ENCODE measurements at places on chromosomes 3 and 15.
A peak's percentile ranks its signal among the peaks of the same experiment; 100 is the strongest.

GRCh38 chr3:158920371-158920770 is 118.5 kb downstream of the MFSD1 start:
- no peak for DNase-seq

GRCh38 chr3:22129101-22129500 is 378.1 kb upstream of the ZNF385D start:
- DNase-seq = no peak

DNA sequence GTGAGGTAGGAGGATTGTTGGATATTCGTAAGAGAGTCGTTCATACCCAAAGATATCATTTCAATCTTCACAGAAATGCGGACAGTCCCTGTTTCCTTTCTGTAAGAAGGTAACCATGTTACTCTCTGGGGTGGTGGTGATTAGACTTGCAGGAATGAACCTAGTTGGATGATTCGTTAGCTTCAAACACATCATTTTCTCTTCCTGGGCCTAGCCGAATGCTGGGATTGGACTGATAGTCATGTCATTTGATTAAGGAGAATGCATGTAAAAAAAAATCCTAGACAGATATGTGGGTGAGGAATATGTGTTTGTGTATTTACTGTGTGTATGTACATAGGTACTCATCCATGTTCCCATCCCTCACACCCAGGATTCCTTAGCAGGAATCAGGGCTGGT is 12.4 kb downstream of the SLCO3A1 start:
- DNase-seq = peak; percentile 61

DNA sequence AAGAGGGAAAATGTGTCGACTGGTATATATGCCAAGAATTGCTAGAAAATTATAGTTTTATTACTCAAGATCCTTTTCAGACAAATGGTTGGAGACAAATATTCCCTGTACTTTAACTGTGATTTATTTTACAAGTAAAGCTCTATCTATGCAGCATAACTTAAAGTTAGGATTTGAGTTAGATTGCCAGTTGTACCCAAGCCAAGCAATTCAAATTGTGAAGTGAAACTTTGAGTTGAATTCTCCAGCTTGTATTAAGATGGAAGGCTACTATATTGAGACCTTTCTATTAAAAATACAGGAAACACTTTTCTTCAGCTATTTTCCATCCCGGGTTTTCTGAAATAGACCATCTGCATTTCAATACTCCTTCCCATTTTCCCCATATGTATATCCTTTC is 333.1 kb upstream of the RBMS3 start:
- no peak for DNase-seq

DNA sequence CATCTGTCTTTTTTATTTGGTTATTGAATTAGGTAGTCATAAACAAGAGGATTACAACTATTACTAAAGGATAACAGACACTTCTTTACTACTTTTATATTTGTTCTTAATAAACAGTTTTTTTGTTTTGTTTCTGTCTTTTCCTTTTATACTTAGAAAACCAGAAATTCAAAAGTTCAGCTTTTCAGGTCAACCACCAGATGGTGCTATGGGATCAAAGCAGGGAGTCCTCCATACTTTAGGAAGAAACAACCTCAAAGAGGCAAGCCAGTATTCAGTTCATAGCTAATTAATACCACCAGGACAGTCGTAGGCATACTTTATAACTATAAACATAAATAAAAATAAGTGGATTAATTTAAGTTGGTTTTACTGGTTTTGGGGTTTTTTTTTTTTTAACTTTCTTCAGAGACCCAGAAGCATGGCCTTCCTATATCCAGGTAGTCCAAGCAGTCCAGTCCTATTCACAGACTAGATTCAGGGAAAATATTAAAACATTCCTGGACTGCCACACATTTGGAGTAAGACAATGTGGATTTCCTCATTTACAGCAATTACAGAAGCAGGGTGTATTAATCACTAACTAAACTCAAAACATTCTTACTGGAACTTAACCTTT is 16.0 kb upstream of the EID1 start:
- peak; percentile 88 for DNase-seq

DNA sequence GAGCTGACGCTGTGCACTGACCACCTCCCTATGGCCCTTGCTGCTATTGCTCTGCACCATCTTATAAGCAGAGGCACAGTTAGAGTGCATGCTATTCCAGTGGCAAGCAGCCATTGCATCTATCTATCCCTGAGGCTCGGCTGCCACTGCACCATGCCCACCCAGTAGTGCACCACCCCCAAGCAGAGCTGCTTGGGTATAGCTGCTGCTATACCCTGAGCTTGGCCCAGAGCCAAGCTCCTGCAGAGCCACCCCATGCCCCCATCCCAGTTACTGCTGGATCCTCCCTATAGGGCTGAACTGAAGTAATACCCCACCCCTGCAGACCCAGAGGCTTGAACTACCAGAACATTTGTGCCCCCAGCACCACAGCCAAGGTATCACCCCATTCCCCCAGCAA is 19.6 kb upstream of the IGSF10 start:
- no peak for DNase-seq

DNA sequence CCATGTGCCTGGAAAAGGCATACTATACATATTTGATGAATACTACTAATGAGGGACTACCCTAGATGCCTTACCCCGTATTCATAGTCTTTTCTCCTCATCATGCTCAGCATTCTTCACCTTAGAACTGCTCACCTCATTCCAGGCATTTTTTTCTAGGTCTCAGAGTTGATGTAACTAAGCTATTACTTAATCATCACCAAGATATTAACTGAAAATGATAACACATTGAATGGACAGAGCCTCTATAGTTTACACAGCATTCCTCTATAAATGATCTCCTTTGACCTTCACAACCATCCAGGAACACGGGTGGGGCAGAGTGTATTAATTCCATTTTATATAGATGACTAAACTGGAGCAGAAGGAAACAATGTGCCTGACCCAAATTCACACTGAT is 174.1 kb upstream of the DPH6 start:
- DNase-seq = no peak

DNA sequence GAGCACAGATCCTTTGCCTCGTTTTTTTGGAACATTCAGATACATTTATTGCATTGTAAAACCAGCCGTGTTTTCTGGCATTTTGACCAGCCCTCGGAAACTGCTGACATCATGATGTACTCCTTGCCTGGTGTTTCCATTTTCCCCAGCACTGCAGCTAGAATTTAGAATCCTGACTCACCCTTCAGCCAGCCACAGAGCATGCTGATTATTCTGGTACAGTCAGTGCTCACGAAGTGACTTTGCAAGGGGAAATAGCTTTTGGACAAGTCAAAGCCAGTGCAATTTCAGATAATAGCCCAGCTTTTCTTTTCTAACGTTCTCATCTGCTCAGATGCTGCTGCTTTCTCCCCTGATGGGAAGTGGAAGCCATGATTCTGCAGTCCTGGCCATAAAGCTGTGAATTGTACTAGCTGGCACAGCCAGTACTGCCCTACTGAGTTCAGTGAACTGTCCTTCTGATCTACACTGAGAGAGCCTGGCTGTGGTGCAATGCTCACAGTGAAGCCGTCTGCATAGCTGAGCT is 12.1 kb upstream of the CNBP start:
- peak; percentile 97 for DNase-seq

DNA sequence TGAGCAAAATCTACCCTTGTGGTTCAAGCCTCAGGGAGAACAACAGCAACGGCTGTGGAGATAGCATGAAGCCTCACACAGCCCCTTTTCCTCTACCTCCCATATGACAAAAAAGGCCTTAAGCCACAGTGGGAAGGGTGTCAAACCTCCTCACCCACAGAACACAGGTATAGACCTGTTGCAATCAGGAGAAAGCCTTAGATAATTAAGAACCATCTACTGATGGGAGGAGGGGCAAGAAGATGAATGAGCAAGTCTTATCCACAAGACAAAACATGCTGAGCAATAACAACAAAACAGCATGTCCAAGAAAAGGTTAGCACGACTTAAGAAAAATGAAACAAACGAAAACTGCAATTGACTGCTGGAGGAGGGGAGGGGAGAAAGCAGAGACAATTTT is 272.9 kb upstream of the BCHE start:
- DNase-seq = no peak

DNA sequence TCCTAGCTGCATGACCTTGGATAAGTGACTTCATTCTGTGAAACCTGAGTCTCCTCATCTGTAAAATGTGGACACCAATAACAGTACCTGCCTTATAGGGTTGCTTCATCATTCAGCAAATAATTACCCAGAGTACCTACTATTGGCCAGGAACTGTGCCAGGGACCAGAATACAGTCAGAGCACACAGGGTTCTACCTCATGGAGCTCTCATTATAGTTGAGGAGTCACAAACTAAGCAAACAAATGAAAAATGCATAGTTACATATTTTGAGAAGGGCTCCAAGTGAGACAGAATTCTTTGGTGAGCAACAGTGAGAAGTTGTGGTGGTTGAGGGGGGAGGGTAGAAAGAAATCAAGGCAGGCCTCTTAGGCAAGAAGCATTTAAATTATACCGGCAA is 308.6 kb upstream of the WNT5A start:
- no peak for DNase-seq

GRCh38 chr3:30492322-30493192 is 113.8 kb upstream of the TGFBR2 start:
- peak; percentile 77 for DNase-seq

DNA sequence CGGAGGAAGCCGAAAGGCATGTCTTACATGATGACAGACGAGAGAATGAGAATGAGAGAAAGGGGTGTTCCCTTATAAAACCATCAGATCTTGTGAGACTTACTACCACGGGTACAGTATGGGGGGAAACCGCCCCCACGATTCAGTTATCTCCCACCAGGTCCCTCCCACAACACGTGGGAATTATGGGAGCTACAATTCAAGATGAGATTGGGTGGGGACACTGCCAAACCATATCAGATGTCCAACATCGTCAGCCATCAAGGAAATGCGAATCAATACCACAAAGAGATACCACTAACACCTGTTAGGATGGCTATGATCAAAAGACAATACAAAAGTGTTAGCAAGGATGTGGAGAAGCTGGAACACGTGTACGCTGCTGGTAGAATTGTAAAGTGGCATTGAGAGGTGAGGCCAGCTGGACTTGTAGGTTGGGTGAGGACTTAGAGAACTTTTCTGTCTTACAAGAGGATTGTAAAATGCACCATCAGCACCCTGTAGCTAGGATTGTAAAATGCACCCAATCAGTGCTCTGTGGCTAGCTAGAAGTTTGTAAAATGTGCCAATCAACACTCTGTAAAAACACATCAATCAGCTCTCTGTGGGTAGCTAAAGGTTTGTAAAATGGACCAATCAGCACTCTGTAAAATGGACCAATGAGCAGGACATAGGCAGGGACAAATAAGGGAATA is 37.5 kb downstream of the VGLL4 start:
- no peak for DNase-seq

- no peak for DNase-seq
Observed at GRCh38 chr15:98083203-98083910, 122.9 kb downstream of the ARRDC4 start.

- no peak for DNase-seq
Observed at GRCh38 chr3:114539525-114539924, 245.7 kb downstream of the TIGIT start.
